ENCODE measurements at places on chromosomes 7 and 10.

GRCh38 chr10:130160775-130161174 is 24.6 kb downstream of the GLRX3 start:
- DNase-seq = no peak

DNA sequence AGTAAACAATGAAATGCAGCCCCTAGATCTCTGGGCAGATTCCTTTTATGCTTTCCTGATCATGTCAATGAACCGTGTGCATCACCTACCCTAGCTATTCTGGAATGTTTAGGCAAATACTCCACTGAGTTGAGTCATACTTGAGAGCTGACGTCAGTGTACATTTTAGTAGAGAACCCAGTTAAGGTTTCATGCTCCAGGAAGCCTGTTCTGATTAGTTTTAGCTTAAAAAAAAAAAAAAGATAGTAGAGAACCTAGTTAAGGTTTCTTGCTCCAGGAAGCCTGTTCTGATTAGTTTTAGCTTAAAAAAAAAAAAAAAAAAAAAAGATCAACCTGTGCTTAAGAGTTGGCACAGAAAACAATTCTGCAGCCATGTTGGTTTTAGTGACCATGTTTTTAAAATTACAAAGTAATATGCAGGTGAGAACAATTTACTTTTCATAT is 3.7 kb upstream of the MCU start:
- no peak for DNase-seq

- no peak for DNase-seq
Measured at GRCh38 chr10:6128591-6129251, 39.9 kb downstream of the RBM17 start.

DNA sequence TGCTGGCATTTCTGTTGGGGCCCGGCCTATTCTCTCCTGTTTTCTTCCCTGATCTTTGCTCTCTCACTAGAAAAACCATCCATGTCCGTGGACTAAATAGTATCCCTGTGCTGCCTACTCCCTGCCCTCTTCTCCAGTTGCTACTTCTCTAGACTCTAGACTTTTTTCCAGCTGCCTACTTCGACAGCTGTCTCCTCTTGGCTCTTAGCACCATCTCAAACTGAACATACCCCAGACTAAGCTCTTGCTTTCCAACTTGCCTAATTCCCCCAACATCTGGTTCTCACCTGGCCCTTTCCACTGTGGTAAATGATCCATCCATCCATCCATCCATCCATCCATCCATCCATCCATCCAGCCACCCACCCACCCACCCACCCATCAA is 19.5 kb downstream of the ADCYAP1R1 start:
- no peak for DNase-seq

DNA sequence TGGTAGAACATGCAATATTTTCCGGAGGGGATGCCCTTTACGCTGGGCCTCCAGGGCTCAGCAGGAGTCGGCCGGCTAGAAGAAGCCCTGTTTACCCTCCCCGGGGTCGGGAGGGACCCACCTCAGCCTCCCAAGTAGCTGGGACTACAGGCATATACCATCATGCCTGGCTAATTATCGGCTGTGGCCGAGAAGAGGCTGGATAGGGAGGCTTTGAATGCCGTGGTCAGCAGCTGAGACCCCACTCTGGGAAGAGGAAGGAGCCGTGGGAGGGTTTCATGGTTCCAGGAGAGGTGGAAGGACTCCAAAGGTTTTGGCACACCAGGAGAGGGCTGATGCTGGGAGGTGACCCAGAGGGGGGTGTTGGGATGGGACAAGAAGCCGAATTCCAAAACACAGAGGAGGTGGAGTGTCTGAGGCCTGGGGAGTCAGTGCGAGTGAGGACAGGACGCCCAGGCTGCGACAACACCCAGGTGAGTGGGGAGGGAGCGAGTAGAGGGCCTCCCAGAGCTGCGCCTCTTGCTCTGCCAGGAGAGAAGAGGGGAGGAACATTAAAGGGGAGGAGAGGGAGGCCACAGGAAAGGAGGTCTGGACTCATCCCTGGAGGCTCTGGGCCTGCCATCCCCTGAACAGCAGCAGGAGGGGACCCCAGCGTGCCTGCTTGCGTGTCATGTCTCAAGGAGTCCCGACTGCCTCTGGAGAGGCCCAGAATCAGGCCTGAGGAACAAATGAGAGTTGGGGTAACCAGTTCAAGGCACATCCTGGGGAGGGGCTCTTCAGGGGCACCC is 19.6 kb downstream of the GRID2IP start:
- DNase-seq = no peak

- peak; percentile 54 for DNase-seq
Measured at GRCh38 chr7:101173752-101174244, 6.3 kb downstream of the NAT16 start.

GRCh38 chr7:28955356-28955717 is 2.8 kb downstream of the TRIL start:
- no peak for DNase-seq

- DNase-seq = no peak
Measured at GRCh38 chr7:15782656-15783055, 96.2 kb upstream of the MEOX2 start.

DNA sequence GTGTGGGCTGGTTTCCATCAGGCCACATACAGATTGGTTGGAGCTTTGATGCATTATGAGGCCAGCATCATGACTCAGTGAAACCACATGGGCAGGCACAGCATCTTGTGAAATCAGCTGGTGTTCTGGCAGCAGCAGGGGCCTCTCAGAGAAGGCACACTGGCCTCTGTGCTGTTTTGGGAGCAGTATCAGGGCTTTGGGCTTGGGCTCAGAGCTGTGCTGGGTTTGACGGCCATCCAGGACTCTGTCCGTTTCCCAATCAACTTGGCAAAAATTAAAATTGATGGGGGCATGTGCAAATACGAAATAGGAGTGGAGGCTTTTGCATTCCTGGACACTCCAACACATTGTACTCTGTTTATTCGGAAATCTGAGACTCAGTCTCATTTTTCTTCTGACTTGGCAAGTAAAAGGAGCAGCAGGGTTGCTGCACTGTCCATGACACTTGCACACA is 190.9 kb downstream of the BMPER start:
- DNase-seq = no peak

DNA sequence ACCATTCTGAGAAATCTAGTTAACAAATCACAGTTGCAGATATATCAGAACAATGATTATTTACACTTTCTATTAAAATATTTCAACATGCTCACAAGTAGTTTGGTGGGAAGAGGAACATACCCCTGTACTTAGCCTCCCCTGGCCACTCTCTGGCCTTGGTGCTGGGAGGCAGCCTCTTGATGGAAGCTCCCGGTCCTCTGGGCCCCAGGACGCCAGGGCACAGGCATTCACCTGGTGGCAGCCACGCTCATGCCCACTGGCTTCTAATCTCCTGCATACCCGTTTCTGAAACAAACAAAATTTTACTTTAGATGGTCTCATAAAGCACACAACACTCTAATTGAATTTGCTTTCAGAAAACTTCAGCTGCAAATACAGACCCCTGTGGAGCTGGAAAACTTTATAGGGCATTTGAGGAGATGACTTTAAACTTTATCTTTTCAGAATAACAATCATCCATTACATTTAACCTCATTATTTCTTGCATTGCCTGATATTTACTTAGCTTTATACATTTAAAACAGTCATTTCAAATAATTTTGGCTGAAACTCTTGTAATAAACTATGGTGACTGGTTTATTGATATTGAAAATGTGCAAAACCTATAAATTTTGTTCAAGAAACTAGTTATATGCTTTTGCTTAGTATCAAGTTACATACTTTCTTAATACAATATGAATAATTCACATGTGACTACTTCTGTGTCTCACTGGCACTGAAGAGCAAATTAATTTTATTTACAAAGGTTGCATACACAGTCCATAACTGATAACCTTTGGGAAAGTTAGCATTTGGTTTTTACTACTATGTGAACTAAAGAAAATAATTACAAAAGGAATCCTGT is 30.8 kb downstream of the C10orf143 start:
- no peak for DNase-seq

GRCh38 chr7:131745390-131746248 is 189.2 kb upstream of the PODXL start:
- no peak for DNase-seq

GRCh38 chr10:32002531-32002930 is 53.7 kb downstream of the KIF5B start:
- DNase-seq = no peak

DNA sequence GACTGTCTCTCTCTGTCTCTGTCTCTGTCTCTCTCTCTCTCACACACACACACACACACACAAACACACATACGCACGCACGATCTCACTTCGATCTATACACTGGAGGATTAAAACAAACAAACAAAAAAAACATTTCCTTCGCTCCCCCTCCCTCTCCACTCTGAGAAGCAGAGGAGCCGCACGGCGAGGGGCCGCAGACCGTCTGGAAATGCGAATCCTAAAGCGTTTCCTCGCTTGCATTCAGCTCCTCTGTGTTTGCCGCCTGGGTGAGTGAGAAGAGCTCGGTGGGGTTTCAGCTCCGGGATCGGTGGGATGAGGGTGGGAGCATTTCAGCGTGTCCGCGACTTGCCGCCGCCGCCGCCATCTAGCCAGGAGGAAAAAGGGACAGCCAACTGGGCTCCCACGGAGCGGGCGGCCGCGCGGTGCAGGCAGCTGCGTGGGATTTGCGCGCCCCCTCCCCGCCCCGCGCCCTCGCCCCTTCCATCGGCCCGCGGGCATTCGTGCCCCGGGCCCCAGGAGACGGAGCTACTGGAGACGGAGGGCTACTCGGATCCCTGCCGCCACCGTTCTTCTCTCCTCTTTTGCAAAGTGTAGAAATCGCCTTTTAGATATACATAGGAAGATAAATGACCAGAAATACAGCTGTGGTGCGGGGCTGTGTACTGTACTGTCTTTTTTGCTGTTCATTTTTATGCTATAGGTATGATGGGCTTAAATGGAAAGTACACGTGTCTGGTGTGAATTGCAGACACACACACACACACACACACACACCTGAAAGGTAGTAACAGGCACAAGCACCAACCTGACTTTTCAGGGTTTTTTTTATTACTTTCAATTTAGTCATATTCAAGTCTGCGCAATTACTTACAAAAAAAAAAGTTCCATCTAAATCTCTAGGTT is 581 bp downstream of the PTPRZ1 start:
- DNase-seq = no peak

DNA sequence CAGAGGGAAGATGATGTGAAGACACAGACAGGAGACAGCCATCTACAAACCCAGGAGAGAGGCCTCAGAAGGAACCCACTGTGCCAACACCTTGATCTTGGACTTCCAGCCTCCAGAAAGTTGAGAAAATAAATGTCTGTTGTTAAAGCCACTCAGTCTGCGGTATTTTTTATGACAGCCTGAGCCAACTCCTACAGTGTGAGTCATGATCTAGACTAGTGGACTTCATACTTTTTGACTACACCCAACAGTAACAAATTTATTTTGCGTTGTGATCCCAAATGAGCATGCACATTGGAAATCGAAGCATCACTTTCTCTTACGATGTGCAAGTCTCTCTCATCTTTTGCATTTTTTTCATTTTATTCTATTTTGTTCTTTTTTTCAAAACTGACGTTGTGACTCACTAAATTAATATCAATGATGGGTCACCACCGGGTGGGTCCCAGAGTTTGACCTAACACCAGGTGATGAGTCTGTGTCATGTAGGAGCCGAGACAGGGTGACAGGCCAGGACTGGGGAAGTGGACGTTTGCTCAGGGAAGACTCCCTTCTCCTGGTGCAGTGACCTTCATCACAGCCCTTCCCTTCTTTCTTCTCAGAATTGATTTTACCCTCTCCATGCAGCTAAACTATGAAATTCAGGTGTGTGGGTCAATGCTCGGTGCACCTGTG is 28.9 kb downstream of the PHYH start:
- DNase-seq = no peak

DNA sequence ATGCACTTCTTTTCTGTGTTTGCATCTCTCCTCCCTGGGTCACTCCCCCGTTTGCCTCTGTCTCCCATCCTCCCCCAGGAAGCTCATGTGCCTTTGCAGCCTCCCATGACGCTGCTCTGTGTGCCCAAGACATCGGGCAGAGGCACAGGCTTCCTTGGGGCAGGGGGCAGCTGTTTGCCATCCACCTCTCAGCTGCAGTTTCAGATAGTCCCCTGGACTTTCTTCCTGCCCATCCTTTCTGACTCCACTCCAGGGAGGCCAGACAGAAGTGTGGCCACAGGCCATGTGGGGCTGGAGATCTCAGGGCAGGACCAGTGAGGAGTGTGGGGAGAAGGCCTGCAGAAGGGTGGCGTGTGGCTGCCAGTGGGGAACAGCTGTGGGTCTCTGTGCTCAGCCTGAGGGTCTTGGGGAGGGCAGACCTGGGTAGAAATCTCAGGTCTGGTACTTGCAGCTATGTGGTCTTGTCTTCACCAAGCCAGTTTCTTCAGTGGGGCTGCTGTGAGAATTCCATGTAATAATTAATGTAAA is 10.6 kb upstream of the SAMD8 start:
- no peak for DNase-seq

GRCh38 chr7:7706101-7706511 is 12.3 kb downstream of the RPA3 start:
- DNase-seq = no peak

- DNase-seq = no peak
Measured at GRCh38 chr10:100291356-100291755, 4.9 kb upstream of the BLOC1S2 start.

DNA sequence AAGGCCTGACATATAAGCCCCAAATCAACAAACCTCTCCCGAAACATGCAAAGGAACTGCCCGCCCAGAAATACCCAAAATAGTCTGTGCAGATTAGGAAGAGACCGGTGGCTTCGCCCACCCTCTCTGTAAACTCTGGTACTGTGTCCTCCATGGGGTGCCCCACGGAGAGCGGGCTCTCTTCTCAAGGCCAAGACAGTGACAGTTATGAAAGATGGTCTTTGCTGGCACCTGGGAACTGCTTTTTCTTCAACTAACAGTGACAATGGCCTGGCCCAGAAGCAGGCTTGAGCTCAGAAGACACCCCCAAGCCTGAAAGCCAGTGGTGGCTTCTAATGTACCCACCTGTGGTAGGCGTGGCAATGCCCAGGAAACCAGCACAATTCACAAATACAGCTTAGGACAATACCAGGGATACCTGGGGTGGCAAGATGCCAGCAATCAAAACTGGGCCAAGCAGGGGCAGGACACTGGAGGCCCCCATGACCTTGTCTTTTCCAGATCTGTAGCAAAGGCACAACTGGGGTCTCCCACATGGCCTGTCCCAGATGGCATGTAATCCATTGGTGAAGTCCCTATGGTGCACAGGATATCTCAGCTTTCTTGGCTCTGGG is 107.6 kb downstream of the NEURL1 start:
- DNase-seq = no peak

- DNase-seq = no peak
Measured at GRCh38 chr7:116200963-116201362, 9.4 kb upstream of the TES start.

Measured in activated CD4-positive, alpha-beta T cell treated with anti-CD3 and anti-CD28 coated beads, Interleukin-2, amount 50 U/mL, for 1 hour (primary cell).